Left cardiac atrium (tissue), 4 donors: ENCODE measurements at places on chromosomes 6 and 20. TPM values are rescaled to one million over a fixed set of nuclear protein-coding genes. Genes with fewer than 3 reads are reported as not detected.

The FERMT1 gene
- total RNA-seq = 1.5 TPM

The CNR1 gene
- 3.8 TPM for total RNA-seq

The PPP1R3D gene
- 8.3 TPM for total RNA-seq

The C6orf163 gene
- total RNA-seq = 2.3 TPM

The ACTL10 gene
- 0.81 TPM for total RNA-seq

The ERGIC3 gene
- 119 TPM for total RNA-seq

The TSHZ2 gene
- 12.0 TPM for total RNA-seq

The MMP24 gene
- 1.3 TPM for total RNA-seq

The PPP2R5D gene
- 30.2 TPM for total RNA-seq

The MICB gene
- total RNA-seq = 2.1 TPM

The HLA-DMB gene
- 6.9 TPM for total RNA-seq

The ITCH gene
- total RNA-seq = 45.6 TPM

The MLN gene
- not detected for total RNA-seq

The COX4I2 gene
- total RNA-seq = 11.4 TPM

The TRAPPC3L gene
- 0.24 TPM for total RNA-seq

The BFSP1 gene
- total RNA-seq = 0.41 TPM

- no peak for DNase-seq
Observed at GRCh38 chr6:24744911-24745310, 26.0 kb upstream of the C6orf62 start.

DNA sequence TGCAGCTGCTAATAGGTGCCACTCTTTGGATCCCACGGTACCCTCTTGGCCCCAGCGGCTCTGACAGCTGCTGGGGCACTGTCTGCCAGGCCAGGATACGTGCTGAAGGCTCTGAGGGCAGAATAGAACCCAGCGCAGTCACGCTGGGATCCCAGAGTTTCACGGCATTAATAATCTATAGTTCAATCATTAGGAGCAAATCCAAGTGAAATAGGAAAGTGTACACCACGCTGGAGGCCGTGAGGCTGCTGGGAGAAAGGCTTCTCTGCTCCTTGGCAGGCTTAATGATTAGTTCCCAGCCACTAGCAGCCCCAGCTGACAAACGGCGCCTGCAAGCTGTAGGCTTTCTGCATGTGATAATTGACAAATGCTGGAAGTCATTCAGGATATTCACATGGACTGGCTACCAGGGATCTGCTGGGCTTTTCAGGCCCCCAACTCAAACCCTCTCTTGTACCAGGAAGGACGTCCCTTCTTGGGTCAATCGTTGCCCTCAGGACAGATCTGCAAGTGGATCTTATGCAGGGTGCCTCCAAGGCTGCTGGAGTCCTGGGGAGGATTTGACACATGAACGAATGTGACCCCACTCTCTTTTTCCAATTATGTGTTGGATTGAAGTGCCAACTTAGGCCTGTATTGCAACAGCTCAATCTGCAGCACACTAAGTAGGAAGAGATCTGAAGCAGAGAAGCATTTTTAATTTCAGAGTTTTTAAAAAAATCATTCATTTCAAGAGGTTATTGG, 50.1 kb upstream of the INSM1 start:
- DNase-seq = no peak

DNA sequence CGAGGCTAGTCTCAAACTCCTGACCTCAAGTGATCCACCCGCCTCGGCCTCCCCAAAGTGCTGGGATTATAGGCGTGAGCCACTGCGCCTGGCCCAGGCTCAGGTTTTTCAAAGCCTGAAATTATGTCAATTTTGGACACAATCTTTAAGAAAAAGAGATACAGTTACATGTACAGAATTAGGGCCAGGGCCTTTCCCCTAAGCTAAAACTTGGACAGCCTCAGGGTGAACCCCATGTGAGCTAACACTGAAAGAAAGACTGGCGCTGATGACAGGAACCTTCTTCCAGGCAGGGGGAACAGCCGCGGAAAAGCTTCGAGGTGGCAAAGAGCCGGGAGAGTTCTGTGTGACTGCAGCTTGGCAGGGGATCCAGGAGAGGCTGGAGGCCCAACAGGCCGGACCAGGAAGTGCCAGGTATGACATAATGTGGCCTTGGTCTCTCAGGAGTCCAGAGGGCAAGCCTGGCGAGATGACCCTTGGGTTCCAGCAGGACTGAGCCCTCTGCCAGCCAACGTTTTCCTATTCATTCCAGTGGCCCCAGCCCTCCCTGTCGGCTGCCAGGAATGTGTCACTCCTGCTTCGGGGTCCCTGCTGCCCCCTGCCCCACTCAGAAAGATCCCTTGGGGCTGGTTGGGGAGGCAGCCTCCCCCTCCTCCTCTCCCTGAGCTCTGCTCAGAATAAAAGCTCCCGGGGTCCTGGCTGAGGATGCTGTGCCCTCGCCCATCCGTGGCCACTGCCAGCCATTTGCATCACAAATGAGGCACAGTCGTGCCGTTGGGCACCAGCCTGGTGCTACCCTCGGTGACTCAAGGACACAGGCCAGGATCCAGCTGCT, 37.3 kb downstream of the RBM38 start:
- no peak for DNase-seq

DNA sequence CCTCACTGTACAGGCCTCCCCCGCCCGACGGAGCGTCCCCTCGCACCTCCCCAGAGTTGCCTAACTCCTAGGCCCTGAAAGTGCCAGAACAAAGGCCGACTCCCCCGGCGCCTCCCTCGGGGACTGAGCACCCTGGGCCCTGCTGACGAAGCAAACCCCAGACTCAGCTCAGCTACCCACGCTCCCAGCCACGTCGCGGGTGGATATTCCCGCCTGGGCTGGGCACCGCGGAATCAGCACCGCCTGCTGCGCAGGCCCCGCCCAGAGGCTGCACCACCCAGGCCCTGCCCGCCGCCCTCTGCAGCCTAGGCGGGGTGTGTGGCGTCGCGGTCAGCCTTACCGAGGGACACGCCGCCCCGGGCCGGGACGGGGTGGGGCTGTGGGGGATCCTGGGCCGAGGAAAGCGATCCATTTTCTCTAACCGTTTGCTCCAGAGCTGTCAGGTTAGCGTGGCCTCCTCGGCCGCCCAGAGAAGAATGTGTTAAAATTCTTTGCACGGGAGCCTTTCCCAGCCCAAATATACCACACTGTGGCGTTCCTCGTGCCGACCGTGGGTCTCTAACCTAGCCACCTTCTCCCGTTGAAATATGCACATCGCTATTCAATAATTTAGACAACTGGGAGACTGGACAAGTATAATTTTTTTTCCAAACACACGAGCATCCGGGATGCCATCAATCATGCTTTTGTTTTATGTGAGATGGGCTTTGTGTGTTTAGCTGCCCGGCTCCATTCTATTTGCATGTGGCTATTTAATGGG, 31.4 kb downstream of the TFAP2A start:
- no peak for DNase-seq

- no peak for DNase-seq
Observed at GRCh38 chr6:145904391-145904790, 59.8 kb downstream of the SHPRH start.

- DNase-seq = no peak
Observed at GRCh38 chr20:17952692-17953684, 15.6 kb downstream of the SNX5 start.

DNA sequence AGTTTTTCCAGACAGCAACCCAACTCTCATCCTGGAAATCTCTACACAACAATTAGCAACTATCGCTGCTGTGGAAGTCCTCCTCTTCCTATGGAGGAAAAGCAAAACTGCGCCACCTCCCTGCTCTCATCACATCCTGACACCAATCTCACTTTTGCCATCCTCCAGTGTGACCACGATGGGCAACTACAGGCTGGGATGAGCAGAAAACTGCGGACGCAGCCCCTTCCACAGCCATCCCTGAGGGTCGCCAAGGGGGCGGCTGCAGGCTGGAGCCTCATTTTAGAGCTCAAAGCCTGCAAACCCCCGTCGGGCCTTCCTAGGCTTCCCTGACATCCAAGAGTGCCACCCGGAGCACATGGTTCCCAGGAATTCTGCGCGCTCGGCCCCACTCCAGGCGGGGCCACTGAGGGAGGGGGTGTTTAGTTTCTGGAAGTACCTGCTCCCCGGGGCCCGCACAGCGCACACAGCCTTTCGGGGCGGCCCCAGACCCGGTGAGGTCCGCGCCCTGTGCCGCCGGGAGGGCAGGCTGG, 1.2 kb downstream of the TCFL5 start:
- DNase-seq = peak; percentile 29

DNA sequence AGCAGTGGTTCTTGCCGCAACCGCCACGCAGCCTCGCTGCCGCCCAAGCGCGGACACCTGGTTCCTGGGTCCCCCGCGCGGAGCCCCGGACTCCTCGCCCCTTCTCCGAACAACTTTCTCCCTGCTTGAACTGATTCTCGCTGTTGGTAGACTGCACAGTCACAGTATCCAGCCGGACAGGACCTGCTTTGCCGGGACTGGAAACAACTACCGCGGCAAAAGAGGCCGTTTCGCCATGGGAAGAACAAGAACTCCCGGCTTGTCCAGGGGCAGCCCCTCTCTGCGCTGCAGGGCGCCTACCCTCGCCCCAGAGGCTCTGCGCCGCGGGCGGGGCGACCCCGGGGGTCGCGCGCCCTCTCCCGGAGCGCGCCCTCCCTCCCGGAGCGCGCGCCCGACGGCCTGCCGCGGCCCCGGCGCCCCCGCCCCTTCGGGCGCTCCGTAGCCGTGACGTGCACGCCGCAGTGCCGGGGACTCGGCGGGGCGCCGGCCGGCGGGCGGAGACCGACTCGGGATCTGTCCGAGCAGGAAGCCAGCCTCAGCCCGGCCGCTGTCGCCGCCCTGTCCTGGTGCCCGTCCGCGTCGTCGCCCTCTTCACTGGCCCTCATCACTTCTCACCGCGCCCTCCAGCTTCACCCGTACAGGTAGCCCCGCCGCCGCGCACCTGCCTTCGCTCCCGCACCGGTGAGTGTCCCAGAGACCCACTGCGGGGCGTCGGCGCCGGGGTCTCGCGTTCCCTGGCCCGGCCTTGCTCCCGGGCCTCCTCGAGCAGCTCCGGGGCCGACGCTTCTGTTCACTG, at the start of gene MYO6:
Gene MYO6, plus strand, starts transcription at position 497 of the 796 bp plus-strand sequence. CDS start 68,309 bp downstream, outside the sequence.
- DNase-seq = peak; percentile 83

DNA sequence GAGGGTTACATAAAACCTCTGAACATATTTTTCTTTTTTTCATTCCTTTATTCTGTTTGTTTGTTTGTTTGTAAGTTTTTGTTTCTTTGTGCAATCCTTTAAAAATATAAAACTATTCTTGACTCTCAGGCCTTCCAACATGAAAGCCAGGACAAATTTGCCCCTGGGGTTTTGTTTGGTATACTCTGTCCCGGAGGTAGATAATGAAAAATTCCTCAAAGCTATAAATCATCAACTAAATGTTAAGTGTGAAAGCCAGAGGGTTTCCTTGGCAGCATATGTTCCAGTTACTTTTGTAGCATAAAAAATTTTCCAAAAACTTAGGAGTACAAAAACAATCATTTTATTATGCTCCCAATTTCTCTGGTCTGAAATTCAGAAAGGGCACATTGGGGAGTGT, 1084.3 kb upstream of the GJE1 start:
- no peak for DNase-seq

- DNase-seq = no peak
Observed at GRCh38 chr6:75118925-75119515, 86.8 kb downstream of the COL12A1 start.

GRCh38 chr6:37027036-37027720, 21.7 kb downstream of the FGD2 start:
- no peak for DNase-seq

DNA sequence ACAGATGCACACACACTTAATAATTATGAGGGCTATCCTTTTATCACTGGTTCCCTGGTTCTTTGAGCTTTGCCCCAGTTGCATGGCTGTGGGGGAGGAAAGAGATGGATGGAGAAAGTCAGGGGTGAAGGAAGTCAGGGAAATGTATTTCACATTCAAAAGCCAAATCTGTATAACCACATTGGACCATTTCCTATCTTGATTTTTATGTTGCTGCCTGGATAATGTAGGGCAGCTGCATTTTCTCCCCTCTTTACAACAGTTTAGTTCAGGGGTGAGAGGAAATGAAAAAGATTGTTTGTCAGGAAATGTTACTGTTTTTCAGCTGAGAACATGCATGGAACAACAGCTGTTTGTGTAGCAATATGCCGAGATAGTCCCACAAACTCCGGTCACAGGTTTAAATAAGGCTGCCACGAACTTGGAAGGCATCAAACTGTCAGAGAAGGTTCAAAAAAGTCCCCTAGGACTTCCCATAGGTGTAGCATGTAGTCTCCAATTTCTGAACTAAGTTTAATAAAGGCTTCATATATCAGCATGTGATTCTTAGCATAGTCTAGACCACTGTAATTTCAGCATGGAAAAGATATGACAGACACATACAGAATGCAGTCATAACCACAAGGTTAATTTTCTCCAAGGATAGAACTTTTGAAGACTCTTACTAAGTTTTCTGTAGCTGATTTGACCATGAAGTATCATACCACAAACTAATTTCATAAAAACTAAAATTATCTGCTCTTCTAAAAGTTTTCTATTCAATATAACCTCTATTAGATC, 82.1 kb upstream of the COL21A1 start:
- no peak for DNase-seq

DNA sequence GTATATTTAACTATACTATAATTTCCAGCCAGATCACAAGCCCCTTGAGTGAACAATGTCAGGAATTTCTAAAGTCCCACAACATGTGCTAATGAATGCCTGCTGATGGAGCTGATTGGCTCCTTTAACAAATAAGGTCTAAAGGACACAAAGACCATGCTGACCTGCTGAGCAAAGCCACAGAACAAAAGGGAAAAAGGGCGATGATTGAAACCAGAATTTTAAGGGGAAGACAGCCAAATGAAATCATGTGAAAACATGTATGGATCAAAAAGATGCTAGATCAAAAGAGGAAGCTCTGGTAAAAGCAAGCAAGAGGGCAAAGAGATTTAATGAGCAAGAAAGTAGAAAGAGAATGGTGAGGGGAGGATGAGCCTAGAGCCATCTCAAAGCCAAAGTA, 105.6 kb downstream of the DCDC2 start:
- no peak for DNase-seq

DNA sequence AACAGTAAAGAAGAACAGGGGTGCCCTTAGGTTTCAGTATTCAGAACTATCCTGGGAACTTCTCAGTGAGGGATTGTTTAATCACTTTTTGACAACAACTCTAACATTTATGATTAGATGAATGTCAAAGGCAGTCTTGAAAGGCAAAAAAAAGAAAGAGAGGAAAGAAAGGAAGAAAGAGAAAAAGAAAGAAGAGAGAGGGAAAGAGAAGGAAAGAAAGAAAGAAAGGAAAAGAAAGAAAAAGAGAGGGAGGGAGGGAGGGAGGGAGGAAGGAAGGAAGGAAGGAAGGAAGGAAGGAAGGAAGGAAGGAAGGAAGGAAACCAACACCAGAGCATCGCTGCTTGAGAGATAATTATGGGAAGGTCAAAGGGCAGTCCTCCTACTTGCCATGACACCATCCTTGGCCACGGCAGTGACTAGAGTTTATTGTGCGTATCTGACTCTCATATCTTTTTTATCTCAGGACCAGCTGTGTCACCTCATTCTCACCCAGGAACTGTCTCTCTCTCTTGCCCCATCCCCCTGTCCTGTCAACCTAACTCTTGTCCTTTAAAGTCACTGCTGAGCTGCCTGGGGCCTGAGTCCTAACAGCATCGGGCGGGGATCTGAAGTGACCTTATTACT, 96.8 kb upstream of the ATXN1 start:
- DNase-seq = no peak

DNA sequence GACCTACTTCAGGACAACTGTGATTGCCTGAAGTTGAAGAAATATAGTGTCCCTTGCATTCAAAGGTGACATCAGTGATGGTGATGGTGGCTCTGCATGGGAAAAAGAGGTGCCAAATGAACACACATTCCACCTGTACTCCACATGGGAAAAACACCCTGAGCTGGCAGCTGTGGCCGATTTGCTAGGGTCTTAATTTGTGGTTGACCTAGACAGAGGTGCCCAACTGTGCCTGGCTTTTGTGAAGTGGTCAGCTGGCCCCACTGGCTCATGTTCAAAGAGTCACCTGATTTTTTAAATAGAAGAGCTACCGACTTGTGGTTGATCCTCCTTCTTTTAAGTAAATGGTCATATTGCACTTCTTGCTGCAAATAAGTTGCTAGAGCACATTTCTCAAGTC, 7.6 kb upstream of the GCNT2 start:
- DNase-seq = no peak
